Astrocyte (in vitro differentiated cells and primary cell): ENCODE measurements at places on chromosomes 3 and 15. TPM values are rescaled to one million over a fixed set of nuclear protein-coding genes. Genes with fewer than 3 reads are reported as not detected.

- no peak overlapping the region for H3K4me3 ChIP-seq
- no peaks in the 10 kb centered on the region for H3K4me1 ChIP-seq
- H3K36me3 ChIP-seq = no peaks in the 10 kb centered on the region
- no peak for DNase-seq
Measured at GRCh38 chr3:173013219-173013832, 127.7 kb downstream of the SPATA16 start.

- no peak for DNase-seq
- peak overlapping the region; percentile 91 for H3K4me3 ChIP-seq
- H3K4me1 ChIP-seq = peaks cover 17% of the 10 kb centered on the region
- H3K36me3 ChIP-seq = peaks cover 16% of the 10 kb centered on the region
- no peaks in the 10 kb centered on the region for H3K27me3 ChIP-seq
Measured at GRCh38 chr15:34986326-34986725, 1.8 kb downstream of the ZNF770 start.

GRCh38 chr15:78242128-78242527 lies 7.8 kb upstream of the ACSBG1 start:
- no peak overlapping the region for H3K27ac ChIP-seq
- no peak overlapping the region for H3K4me3 ChIP-seq
- no peaks in the 10 kb centered on the region for H3K36me3 ChIP-seq
- H3K27me3 ChIP-seq = peaks cover 5% of the 10 kb centered on the region
- H3K4me1 ChIP-seq = no peaks in the 10 kb centered on the region

DNA sequence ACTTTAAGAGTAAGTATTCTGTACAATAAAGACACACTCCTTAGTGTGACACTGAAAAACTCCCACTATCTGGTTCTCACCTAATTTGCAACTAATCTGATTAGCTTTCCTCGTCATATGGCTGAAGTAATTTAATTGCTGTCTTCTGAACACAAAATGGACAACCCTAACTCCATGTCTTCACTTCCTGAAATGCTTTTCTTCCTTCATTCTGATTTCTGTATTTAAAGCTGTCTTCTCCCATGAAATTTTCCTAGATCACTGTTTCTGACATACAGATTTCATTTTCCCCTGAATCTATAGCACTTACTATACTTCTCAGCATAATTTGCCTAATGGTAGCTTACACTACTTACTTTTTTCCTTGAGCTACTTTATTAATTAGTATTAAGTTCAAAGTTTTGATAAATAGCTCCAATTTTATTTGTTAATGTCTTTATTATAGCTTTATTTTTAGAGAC lies 6.3 kb downstream of the CCPG1 start:
- no peak overlapping the region for H3K4me3 ChIP-seq
- no peaks in the 10 kb centered on the region for H3K4me1 ChIP-seq
- H3K27me3 ChIP-seq = no peaks in the 10 kb centered on the region
- no peak overlapping the region for H3K27ac ChIP-seq
- H3K36me3 ChIP-seq = no peaks in the 10 kb centered on the region

- H3K4me1 ChIP-seq = no peaks in the 10 kb centered on the region
- H3K36me3 ChIP-seq = peaks cover 23% of the 10 kb centered on the region
- no peak overlapping the region for H3K4me3 ChIP-seq
- no peaks in the 10 kb centered on the region for H3K27me3 ChIP-seq
Measured at GRCh38 chr15:40731034-40731433, 24.0 kb downstream of the RMDN3 start.

- no peak overlapping the region for H3K4me3 ChIP-seq
- H3K4me1 ChIP-seq = peaks cover under 1% of the 10 kb centered on the region
- H3K27me3 ChIP-seq = no peaks in the 10 kb centered on the region
- no peak overlapping the region for H3K27ac ChIP-seq
Measured at GRCh38 chr15:67885861-67886260, 46.0 kb upstream of the RNU6-1 start.

- H3K27ac ChIP-seq = no peak overlapping the region
- no peak overlapping the region for H3K4me3 ChIP-seq
- DNase-seq = no peak
Measured at GRCh38 chr3:189117087-189117486, 54.7 kb upstream of the TPRG1 start.

The CX3CR1 gene
- total RNA-seq = 0.17 and 0.32 TPM in 2 replicates

GRCh38 chr3:82294609-82295008 lies 533.2 kb upstream of the GBE1 start:
- DNase-seq = no peak
- no peak overlapping the region for H3K27ac ChIP-seq
- no peaks in the 10 kb centered on the region for H3K4me1 ChIP-seq
- no peaks in the 10 kb centered on the region for H3K27me3 ChIP-seq
- H3K4me3 ChIP-seq = no peak overlapping the region

The NR2E3 gene
- total RNA-seq = not detected in 2 replicates

DNA sequence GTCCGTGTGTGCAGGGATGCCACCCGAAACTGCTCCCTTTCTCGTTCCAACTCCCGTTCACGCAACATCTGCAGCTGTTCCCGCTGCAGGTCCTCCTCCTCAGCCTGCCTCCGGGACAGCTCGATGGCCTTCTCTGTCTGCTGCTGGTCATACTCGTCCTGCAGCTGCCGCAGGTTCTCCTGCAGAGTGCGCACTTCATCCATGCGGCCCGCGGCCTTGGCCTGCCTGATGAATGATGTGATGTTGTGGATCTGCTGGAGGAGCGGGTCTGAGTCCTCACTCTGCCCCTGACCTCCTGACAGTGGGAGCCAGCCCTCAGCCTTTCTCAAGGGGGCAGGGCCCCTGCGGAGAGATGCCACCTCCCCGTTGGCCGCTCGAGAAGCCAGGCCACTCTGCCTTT lies 9.4 kb upstream of the MRPS25 start:
- H3K36me3 ChIP-seq = peaks cover 45% of the 10 kb centered on the region
- no peak overlapping the region for H3K27ac ChIP-seq
- DNase-seq = no peak
- H3K27me3 ChIP-seq = no peaks in the 10 kb centered on the region
- H3K4me1 ChIP-seq = no peaks in the 10 kb centered on the region
- no peak overlapping the region for H3K4me3 ChIP-seq

The FILIP1L gene
- total RNA-seq = 209 and 230 TPM in 2 replicates

DNA sequence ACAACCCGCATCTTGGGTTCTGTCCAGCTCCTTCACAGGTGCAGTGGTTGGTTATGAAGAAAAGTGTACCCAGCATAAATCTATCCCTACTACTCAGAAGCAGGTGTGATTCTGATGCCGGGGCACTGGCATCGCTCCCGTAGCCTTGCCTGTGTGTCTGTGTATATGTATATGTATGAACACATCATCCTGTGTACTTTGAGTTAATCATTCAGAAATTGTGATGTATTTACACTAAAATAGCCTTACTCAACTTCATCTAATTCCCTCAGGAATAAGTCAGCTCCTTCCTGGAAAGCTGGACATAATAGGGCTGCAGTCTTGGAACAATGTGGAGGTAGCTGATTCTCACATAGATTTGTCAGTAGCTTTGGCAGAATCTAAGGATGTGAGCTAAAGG lies 6.7 kb upstream of the ZBED2 start:
- no peak overlapping the region for H3K4me3 ChIP-seq
- no peaks in the 10 kb centered on the region for H3K27me3 ChIP-seq
- no peak overlapping the region for H3K27ac ChIP-seq
- H3K36me3 ChIP-seq = no peaks in the 10 kb centered on the region
- DNase-seq = no peak
